ENCODE measurements at places on chromosomes 12 and 14.

- no peak for DNase-seq
Measured at GRCh38 chr12:122028165-122028904, 6.7 kb downstream of the BCL7A start.

DNA sequence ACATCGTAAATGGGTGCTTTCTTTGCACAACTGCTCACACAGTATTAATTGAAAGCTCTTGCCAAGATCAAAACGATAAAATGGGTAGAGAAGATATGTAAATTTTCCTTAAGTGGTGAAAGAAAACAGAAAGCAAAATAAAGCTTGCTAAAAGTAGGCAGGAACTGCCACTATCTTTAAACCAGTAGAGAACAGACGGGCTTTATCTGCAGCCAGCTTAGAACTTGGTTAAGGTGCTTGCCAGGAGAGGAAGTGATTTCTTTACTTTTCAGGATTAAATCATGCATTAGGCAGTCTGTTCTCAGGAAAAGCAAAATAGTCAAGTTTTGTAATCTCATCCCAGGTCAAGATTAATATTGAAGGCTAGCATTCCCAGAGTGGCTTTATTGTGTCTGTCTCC lies 56.9 kb upstream of the CCDC175 start:
- no peak for DNase-seq

- DNase-seq: peak; percentile 74
Measured at GRCh38 chr12:50599366-50600095, 94.7 kb downstream of the DIP2B start.

DNA sequence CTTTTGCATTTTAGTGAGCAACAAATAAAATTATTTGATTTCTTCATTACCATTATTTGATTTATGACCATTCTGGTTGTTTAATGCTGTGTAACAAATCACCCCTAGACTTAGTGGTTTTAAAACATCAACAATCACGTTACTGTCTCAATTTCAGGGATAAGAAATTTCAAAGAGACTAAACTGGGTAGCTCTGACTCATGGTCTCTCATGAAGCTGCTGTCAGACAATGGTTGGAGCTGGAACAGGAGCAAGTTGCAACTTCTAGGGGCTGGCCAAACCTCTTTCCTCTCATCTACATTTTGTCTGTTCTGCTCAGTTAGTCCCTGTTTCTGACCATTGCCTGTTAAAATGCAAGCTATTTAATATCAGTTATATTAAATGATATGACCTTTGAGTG lies 517.0 kb downstream of the KCNH5 start:
- DNase-seq: no peak

- DNase-seq: no peak
Measured at GRCh38 chr14:55416866-55417265, 5.2 kb upstream of the ATG14 start.

- DNase-seq: no peak
Measured at GRCh38 chr14:100723135-100723829, 3.4 kb upstream of the DLK1 start.

- DNase-seq: peak; percentile 77
Measured at GRCh38 chr12:42426746-42427145, 100.8 kb downstream of the PPHLN1 start.
